Neural progenitor cell (in vitro differentiated cells): ENCODE measurements at places on chromosomes 16 and 17.

- DNase-seq, result no peak
- no peak overlapping the region for H3K4me3 ChIP-seq
- peaks cover 21% of the 10 kb centered on the region for H3K4me1 ChIP-seq
- H3K27me3 ChIP-seq, result no peaks in the 10 kb centered on the region
Observed at GRCh38 chr17:7491583-7491982, 7.4 kb downstream of the POLR2A start.

DNA sequence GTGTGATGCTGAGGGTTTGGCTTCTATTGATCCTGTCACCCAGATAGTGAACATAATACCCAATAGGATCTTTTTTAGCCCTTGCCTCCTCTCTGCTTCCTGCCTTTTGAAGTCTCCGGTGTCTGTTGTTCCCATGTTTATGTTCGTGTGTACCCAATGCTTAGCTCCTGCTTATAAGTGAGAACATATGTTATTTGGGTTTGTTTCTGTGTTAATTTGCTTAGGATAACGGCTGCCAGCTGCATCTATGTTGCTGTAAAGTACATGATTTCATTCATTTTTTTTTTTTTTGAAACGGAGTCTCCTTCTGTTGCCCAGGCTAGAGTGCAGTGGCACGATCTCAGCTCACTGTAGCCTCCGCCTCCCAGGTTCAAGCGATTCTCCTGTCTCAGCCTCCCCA lies 23.0 kb downstream of the DUS2 start:
- DNase-seq, result no peak
- H3K36me3 ChIP-seq, result no peaks in the 10 kb centered on the region
- no peaks in the 10 kb centered on the region for H3K27me3 ChIP-seq
- no peak overlapping the region for H3K27ac ChIP-seq
- H3K4me1 ChIP-seq, result no peaks in the 10 kb centered on the region

GRCh38 chr17:47831934-47832327 lies 461 bp downstream of the LRRC46 start:
- H3K4me3 ChIP-seq, result peak overlapping the region; percentile 84
- H3K27ac ChIP-seq, result no peak overlapping the region
- DNase-seq, result no peak
- H3K4me1 ChIP-seq, result no peaks in the 10 kb centered on the region
- no peaks in the 10 kb centered on the region for H3K36me3 ChIP-seq

GRCh38 chr17:19344311-19345066 lies 18.0 kb downstream of the B9D1 start:
- no peaks in the 10 kb centered on the region for H3K36me3 ChIP-seq
- H3K27me3 ChIP-seq, result no peaks in the 10 kb centered on the region
- H3K27ac ChIP-seq, result no peak overlapping the region
- no peak for DNase-seq
- H3K4me1 ChIP-seq, result peaks cover 6% of the 10 kb centered on the region

DNA sequence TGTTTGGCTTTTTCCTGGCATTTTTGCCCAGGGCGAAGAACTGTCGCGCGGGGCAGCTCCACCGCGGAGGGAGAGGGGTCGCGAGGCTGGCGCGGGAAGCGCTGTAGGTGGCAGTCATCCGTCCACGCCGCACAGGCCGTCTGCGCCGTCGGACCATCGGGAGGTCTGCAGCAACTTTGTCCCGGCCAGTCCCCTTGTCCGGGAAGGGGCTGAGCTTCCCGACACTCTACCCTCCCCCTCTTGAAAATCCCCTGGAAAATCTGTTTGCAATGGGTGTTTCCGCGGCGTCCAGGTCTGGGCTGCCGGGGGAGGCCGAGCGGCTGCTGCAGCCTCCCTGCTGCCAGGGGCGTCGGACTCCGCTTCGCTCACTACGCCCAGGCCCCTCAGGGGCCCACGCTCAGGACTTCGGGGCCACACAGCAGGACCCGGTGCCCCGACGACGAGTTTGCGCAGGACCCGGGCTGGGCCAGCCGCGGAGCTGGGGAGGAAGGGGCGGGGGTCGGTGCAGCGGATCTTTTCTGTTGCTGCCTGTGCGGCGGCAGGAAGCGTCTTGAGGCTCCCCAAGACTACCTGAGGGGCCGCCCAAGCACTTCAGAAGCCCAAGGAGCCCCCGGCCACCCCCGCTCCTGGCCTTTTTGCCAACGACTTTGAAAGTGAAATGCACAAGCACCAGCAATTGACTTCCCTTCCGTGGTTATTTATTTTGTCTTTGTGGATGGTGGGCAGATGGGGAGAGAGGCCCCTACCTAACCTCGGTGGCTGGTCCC lies 2.3 kb upstream of the CBX4 start:
- peaks cover 92% of the 10 kb centered on the region for H3K27me3 ChIP-seq
- H3K27ac ChIP-seq, result no peak overlapping the region

DNA sequence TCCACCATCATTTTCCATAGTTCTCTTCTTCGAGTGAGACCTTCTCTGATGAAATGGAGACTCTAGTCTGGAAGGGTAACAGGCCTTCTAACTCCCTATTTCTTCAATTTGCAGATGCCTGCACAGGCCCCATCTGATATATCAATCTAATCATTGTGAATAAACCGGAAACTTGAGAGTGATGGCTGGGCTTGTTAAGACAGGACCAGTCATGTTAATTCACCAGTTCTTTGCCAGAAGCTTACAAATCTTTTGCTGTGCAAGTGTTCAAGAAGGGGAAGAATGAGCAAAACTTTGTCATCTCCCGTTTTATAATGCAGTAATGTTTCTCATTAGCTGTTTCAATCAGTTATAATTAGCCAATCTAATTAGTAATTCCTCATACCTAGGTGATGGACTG lies 1561.3 kb upstream of the GOT2 start:
- H3K27ac ChIP-seq, result no peak overlapping the region
- DNase-seq, result no peak
- no peak overlapping the region for H3K4me3 ChIP-seq
- no peaks in the 10 kb centered on the region for H3K4me1 ChIP-seq
- H3K27me3 ChIP-seq, result no peaks in the 10 kb centered on the region
- H3K36me3 ChIP-seq, result no peaks in the 10 kb centered on the region
